ENCODE measurements at places on chromosomes 2 and 18.

- no peak for DNase-seq
These were observed 3.7 kb upstream of the CDH19 start for GRCh38 chr18:66607632-66608031.

- DNase-seq = no peak
These were observed 135.8 kb downstream of the TPO start for GRCh38 chr2:1548910-1549673.

DNA sequence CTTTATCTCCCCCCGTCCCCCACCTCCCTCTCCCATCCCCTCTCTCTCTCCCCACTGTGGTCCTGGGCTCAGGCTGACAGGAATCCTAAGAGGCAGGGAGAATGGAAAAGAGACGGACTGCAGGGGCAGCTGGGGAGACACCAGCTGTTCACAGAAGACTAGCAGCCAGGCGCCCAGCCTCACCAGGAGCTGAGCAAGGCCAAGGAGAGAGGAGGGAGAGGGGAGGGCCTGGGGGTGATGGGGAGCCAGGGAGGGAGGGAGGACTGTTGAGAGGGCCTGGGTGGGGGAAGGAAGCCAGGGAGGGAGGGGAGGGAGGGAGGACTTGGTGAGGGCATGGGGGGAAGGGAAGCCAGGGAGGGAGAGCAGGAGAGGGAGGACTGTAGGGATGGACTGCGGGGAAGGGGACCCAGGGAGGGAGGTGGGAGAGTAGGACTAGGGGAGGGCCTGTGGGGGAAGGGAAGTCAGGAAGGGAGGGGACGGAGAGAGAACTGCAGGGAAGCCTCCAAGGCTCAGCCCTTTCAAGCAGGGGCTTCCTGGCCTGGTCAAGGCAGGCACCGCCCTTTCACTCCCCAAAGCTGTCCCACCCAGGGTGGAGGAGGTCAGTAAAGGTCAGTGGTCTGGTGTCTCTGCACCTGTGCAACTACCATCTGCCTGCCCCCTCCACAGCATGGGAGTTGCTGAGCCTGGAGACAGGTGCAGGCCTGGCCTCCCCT, 517.7 kb upstream of the MYT1L start:
- DNase-seq = no peak

DNA sequence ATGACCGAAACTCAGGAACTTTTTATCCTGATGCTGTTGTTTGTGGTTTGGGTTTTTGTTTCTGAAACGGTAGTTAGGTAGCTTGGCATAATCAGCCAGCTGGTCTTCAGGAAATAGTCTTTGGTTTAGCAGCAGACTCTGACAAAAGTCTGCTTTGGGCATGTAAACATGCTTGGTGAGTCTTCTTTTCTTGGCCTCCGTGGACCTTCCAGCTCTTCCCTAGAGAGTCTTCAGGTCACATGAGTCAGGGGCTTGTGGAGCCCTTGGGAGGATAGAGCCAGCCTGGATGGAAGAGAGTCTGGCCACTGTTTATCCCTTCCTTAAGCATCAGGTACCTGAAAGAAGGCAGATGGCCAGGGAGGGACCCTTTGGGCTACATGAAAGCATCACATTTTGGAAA, 154.5 kb downstream of the MGAT5 start:
- no peak for DNase-seq

DNA sequence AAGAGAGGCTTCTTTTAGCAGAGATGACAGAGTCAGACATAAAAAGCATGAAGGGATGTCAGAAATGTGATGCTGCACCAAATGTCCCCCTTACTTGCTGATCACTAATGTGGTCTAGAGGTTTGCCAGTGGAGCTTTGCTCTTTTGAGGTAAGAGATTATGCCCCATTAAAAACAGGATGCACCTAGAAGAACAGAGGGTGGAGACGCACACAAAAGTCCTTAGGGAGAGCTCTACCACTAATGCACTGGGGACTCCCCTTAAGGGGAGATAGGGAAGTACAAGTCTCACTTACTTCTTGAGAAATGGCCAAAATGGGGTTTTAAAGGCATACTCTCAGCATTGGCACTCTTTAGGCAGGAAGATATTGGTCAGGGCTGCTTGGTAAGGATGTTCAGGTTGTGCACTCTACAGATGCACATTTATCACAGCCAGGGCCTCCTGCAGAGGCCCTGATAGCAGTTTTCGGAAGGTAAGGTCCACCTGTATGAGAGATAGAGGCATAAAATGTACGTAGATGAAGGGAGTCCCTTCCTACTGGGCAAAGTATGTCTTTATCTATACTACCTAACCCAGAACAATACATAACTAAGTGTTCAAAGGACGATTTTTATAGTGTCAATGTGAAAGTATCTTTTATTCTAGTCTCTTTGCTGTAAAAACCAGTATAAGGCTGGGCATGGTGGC, 17.0 kb upstream of the SCYGR1 start:
- DNase-seq = no peak

GRCh38 chr18:55240978-55241377, 281.7 kb upstream of the CCDC68 start:
- no peak for DNase-seq

- DNase-seq = no peak
These were observed 447.6 kb upstream of the ID2 start for GRCh38 chr2:8234253-8234652.

- no peak for DNase-seq
These were observed 38.4 kb downstream of the TCF4 start for GRCh38 chr18:55549474-55550104.
